ENCODE measurements at places on chromosomes 3 and 15.

DNA sequence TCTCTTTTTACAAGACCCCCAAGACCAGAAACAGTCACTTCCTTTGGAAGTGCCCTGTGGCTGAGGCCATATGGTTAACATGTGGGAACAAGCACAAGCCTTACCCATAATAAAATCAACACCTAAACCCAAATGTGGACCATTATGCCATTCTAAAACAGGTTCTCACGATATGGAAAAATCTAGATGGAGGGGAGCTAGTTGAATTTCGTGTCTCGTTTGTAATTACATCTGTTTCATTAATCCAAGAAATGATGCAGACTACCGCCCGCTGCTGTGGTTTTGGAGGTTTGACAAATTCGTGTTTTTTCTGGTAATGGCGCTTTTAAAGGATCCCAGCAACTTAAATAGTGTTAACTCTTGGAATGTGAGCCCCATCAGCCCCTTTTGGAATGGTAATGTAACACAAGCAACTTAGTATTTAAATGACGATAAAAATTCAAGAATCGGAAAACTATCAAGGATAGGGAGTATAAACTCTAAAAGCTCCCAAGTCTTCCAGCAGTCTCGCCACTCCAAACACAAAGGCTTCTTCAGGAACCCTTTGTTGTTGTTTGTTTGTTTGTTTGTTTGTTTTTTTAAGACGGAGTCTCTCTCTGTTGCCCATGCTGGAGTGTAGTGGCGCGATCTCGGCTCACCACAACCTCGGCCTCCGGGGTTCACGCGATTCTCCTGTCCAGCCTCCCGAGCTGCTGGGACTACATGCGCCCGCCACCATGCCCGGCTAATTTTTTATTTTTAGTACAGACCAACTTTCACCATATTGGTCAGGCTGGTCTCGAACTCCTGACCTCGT, 1.1 kb downstream of the CNBP start:
- peak; percentile 26 for DNase-seq

GRCh38 chr3:158233791-158234190, 123.9 kb downstream of the RSRC1 start:
- no peak for DNase-seq

- no peak for DNase-seq
Measured at GRCh38 chr3:160097478-160097877, 108.8 kb downstream of the IL12A start.

DNA sequence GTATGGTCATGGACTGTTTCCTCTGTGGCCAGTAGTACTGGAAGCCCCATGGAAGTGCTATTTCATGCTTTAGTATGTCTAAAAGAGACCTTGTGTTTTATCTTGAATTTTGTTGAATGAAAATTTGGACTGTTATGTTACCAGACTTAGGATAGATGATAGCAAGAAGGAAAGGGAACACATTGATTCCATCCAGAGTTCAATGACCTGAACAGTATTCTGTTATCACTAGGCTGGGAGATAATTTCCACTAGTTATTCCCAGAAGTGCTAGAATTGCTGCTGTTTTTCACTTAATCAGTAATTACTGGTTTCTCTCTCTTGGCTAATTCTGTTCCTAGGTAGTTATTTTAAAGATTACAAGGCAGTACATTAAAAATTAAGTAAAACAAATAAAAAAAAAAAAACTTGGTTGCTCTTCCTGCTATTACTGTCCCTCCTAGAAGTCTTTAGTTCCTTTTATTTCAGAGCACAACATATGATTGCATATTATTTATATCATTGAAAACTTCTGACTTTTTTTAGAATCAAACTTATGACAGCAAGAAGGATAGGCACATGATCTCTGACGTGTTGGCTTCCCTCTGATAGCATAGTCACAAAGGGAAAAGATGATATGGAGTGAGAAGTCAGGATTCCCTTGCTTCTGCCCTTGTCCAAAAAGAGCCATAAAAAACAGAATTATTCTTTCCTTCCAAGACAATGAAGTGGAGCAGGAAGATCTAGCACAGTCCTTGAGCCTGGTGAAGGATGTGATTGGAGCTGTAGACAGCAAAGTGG, 72.2 kb downstream of the KLHL25 start:
- no peak for DNase-seq

- peak; percentile 46 for DNase-seq
Measured at GRCh38 chr3:17412950-17413530, 329.4 kb downstream of the TBC1D5 start.

DNA sequence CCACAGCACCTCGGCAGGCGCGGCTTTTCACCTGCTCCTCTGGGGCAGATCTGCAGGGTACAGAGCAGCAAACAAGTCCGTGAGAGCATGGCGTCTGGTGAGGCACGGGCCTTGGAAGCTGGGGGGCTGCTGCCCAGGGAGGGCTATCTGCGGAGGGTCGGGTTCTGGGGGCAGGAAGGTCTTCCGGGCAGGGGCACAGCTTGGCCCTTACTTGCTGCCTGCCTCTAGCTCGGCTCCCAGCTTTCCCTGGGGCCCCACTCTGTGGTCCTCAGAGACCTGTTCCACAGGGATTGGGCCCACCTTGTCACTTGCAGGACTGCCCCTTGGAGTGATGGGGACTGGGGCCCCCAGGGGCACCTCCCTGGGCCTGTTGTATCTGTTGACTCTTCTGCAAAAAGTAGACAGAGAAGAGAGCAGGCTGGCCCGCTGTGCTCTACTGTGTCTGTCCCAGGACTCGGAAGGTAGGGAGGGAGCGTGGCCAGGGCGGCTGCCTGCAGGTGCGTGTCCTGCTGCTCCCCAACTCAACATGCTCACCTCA, 84.1 kb downstream of the TBC1D2B start:
- DNase-seq = no peak

GRCh38 chr3:46184469-46184868, 23.6 kb downstream of the CCR1 start:
- no peak for DNase-seq

DNA sequence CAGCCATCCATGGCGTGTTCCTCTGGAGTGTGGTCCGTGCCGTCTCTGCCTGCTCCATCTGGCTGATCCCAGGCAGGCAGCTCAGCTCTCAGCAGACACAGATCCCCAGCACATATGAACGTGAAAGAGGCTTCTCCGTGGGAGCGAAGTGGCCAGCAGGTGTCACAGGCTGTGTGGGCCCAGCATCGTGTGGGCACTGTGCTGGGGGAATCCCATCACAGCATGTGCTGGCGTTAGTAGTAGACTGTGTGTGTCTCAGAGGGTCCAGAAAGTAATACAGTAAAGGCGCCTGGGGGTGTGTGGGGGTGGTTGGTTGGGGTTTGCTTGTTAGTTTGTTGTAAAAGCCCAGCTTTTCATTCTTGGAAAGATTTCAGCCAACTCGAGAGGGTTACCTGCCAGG, 147.6 kb downstream of the IGF1R start:
- no peak for DNase-seq

- peak; percentile 46 for DNase-seq
Measured at GRCh38 chr3:46222435-46223161, 14.5 kb upstream of the CCR1 start.

GRCh38 chr15:81265944-81266775, 57.8 kb downstream of the STARD5 start:
- DNase-seq = peak; percentile 85

DNA sequence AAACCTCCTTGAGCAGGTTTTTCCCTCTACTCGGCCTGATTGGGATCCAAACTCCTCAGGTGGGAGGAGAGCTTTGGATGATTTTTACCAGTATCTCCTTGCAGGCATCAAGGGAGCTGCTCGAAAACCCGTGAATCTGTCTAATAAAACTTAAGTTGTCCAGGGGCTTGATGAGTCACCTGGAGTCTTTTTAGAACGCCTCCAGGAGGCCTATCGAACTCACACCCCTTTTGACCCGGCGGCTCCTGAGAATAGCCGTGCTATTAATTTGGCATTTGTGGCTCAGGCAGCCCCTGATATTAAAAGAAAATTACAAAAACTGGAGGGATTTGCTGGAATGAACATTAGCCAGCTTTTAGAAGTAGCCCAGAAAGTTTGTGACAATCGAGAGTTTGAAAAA, 41.6 kb downstream of the ZBTB11 start:
- no peak for DNase-seq

DNA sequence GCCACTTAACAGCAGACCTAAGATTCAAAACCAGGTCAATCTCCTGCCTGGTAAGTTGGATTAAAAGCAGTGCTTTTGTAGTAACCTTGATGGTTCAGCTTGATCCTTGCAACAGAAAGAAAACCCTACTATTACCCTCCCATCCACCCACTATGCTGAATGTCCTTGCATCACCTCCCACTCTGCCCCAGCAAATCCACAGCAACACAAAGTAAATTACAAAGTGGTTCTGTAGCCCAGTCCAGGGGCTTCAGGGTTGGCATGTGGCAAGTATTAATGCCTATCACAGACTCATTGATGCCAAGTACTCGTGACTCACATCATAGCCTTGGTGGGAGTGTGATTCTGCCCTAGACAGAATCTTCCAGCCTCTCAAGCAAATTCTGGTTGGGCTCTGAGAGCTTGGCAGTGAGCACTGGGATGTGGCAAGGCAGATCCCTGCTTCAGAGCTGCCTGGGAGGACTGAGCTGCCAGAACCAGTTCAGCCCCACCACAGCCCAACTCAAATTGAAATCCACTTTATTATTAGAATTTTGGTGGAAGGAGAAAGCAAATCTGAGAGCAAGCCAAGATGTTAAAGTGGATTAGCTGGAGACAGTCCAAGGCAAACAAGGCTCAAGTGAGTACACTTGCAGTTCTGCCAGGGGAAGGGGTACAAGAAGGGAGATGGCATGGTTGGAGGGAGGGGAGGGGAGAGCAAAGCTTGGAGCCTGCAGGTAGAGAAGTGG, 225.8 kb upstream of the UMPS start:
- DNase-seq = peak; percentile 13

- DNase-seq = no peak
Measured at GRCh38 chr3:6737630-6738029, 123.3 kb upstream of the GRM7 start.

DNA sequence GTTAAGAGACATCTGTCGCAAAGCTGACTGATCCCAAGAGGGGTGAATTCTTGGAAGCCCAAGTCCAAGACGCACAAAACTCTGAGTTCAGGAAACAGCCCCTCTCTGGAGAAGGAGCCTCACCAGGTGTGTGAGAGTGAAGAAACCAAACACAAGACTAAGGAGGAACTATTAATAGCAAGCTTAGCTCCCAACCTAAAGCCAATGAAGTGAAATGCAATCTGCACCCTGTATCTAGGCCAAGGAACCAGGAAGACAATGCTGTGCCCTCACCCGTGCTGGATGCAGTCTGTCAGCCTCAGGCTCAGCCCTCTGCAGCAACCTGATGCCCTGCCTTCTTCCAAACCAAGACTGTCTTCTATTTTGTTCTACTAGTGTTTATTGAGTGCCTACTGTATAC, 22.5 kb upstream of the THBS1 start:
- DNase-seq = peak; percentile 49

DNA sequence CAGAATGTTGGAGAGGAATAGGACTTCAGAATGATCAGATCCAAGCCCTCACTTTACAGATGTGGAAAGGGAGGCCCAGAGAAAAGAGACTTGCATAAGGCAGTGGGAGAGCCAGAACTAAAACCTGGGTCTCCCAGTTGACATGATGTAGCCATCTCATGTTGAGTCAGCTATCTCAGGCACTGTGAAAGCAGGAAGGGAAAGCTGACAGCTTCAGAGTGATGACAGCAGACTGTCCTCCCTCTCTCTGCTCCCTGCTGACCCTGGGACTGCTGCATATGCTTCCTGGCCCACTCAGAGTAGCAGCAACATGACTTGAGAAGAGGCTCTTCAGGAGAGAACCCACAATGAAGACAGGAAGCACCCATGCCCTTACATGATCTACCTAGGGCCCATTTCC, 14.7 kb downstream of the FHIT start:
- no peak for DNase-seq

DNA sequence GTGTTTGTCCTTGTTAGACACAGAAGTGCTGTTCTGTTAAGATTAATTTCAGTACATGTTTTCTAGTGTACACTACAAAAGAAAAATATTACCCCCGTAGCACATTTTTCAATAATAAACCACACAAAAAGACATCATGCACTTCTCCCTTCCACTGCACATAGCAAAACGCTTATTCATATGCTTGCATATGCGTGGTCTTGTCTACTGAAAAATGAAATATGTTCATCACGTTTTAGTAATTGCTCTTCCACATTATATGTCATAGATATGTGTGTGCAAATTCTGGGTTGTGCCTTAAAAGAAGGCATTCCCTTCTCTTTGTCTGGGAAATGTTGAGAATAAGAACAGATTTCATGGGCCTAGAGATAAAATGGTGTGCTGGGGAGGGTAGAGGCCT, 353.9 kb downstream of the NSUN3 start:
- DNase-seq = no peak

- peak; percentile 50 for DNase-seq
Measured at GRCh38 chr3:48268936-48269561, 28.1 kb downstream of the ZNF589 start.

DNA sequence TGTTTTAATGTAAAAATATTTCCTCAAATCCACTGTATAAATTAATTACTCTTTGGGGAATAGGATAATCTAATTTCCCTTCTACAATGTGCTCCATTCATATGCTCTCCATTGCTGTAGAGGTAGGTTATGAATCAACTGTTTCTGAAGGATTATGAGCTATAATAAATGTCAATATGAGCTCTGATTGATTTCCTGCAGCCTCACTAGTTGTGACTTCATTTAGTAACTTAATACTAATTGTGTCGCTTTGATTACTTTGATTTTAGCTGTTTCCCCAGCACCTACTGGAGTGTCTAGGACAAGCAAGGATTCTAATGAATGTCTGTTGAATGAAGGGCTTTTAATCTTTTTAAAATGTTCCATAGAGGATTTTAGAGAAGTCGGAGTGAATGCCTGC, 236.8 kb upstream of the NR2E3 start:
- no peak for DNase-seq

DNA sequence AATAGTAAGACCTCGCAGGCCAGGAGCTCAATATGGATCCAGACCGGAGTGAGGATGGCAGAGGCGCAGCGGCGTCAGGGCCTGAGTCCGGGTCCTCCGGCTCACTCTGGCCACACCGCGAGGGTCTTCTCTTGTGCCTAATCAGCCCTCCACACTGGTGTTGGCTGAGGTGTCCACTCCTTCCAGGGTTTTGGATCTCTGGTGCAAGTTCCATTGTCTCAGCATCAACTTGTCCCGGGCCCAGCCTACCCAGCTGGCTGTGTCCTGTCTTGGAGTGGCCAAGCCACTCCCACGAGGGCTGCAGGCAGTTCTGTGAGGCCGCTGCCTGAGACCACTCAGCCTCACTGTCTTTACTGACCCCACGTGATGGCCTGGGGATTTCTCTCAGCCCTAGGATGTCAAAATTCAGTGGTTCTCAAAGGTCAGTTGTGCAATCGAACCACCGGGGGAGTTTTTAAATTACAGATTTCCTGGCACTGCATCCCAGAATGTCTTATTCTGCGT, 12.6 kb upstream of the GOLGA6L7 start:
- peak; percentile 59 for DNase-seq

- DNase-seq = no peak
Measured at GRCh38 chr3:143203848-143204247, 84.3 kb downstream of the CHST2 start.

- peak; percentile 94 for DNase-seq
Measured at GRCh38 chr3:161567577-161568361, 71.2 kb downstream of the OTOL1 start.

GRCh38 chr15:42344763-42345162, 14.5 kb upstream of the CAPN3 start:
- peak; percentile 45 for DNase-seq

All from muscle of leg (tissue), 16 donors.